Spinal cord (tissue), 10 donors: ENCODE measurements at places on chromosomes 11 and 22.

GRCh38 chr22:19122752-19123492 is 710 bp upstream of the DGCR2 start:
- no peak for DNase-seq

DNA sequence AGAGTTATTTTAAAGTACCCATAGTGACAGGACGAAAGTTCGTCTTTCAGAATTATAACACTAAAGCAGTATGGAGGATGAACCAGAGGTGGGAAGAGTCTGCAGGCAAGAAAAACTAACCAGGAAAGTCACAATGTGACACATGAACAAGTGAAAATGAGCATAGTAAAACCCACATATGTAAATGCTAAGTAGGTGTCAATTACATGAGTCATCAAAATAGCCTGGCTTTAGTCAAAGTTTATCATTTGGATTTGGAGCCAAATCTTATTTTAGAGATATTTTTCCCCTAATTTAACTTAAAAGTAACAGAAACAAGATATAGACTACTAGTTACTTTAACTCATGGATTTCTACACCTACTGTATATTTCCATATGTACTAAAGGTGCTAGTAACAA is 159.8 kb downstream of the GRIA4 start:
- no peak for DNase-seq

DNA sequence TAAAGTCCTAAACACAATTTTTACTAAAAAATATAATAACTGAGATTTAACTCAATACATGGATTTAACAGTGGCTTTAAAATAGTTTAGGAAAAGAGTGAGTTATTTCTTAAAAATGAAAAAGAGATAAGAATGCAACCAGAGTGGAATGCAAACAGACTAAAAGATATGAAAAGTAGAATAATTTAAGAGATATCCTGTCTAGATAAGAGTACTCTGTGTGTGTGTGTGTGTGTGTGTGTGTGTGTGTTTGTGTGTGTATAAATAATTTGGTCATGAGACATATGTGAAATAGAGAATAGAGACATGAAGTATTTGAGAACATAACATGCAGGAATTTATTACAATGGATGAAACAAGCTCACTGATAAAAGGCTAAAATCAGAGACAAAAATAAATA is 986.9 kb upstream of the CHORDC1 start:
- DNase-seq, result no peak

GRCh38 chr11:61392981-61393595 is 701 bp downstream of the TMEM216 start:
- no peak for DNase-seq

DNA sequence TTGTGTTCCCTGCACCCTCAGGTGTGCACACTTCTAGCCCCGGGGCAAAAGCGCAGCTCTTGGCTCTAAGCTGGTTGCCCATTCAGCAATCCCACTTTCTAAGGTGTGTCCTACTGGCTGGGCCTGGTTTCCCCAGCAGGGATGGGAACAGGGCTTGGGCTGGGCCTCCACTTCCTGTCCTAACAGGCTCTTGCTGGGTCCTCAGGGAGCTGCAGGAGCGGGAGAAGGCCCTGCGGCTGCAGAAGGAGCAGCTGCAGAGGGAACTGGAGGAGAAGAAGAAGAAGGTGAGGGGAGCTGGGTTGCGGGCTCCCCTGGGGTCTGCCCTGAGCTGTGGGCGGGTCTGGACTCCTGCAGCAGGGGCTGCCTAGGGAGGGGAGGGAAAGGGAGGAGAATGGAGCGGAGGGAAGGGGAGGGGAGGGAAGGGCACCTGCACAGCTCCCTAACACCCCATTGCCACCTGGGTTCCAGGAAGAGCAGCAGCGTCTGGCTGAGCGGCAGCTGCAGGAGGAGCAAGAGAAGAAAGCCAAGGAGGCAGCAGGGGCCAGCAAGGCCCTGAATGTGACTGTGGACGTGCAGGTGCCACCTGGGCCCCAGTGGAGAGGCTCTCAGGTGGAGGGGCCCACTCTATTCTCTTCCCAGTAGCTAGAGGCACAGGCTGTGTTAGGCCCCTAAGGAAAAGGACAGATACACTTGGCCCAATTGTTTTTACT is 24.6 kb downstream of the INCENP start:
- no peak for DNase-seq

GRCh38 chr11:56122073-56122472 is at the start of gene OR8H3:
Gene OR8H3, plus strand, starts transcription at chr11:56122373. Its CDS starts 0 bp downstream, at chr11:56122373.
- DNase-seq, result no peak
